ENCODE measurements at places on chromosomes 6 and 20.

DNA sequence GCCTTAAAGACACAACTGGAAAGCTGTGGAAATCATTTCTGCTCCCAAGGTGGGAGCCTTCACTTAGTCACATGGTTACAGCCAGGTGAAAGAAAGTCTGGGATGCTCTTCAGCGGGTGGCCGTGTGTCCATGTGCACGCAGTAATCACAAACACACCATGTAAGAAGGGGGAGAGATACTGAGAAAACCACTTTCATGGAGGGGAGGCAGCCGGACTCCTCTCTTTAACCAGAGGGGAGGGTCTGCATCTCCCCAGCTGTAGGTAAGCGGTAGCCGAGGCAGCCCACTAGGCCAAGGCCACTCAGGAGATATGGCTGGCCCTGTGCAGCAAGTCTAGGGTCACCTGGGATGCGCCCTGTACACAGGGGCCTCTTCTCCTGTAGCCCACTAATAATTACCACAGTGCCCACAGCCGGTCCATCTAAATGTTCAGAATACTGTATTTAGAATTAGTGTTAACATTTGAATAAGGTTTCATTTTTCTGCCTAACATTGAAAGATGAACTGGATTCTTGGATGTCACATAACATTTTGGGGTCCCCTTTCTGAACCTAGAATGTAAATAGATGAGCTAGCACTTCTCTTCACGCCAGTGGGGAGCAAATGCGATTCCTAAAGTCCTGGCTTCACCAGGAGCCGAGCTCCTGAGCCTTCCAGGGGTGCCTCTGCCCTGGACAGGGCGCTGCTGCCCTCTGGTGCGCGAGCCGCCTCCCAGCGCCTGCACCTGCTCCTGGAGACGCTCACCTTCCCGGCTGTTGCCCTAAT, 15.9 kb downstream of the GPR31 start:
- DNase-seq: no peak

GRCh38 chr6:40695114-40695513, 108.0 kb upstream of the LRFN2 start:
- DNase-seq: no peak

- DNase-seq: no peak
These were observed 72.7 kb upstream of the B3GAT2 start for GRCh38 chr6:71029555-71029954.

- DNase-seq: no peak
These were observed 76.2 kb upstream of the ESR1 start for GRCh38 chr6:151731313-151731712.

- DNase-seq: no peak
These were observed 96.4 kb downstream of the RPS12 start for GRCh38 chr6:132910759-132911158.

- DNase-seq: peak; percentile 24
These were observed 36.1 kb downstream of the BLOC1S5 start for GRCh38 chr6:8027965-8028651.

DNA sequence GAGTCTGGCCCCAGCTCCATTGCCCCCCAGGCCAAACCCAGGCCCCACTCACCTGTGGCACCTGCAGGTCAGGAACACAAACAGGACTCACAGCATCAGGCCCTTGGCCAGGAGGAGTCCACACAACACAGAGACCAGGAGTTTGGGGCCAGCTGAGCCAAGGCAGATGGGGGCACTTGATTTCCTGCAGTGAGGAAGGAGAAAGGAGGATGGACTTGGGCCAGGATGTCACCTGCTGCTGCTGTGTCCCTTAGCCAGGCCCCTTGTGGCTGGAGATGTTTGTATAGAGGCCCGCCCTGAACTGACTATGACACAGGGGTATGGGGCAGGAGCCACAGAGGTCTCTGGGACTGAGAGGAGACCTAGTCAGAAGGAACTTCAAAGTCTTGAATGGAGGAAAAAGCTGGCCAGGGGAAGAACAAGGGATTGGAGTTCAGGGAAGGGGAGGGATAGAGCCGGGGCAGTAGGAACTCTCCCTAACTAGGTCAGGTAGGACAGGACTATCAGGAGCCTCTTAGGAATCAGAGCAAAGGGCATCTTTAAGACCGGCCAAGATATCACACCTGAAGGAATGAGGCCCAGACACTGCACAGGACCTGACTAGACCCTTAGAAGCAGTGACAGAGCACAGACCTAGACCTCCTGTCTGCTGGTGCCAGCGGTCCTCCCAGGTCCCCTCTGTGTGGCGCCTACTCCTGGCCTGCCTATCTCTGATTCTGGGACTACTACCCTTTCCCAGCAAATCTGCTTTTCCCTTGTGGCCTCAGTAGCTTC, 8.8 kb upstream of the TREML2 start:
- no peak for DNase-seq

DNA sequence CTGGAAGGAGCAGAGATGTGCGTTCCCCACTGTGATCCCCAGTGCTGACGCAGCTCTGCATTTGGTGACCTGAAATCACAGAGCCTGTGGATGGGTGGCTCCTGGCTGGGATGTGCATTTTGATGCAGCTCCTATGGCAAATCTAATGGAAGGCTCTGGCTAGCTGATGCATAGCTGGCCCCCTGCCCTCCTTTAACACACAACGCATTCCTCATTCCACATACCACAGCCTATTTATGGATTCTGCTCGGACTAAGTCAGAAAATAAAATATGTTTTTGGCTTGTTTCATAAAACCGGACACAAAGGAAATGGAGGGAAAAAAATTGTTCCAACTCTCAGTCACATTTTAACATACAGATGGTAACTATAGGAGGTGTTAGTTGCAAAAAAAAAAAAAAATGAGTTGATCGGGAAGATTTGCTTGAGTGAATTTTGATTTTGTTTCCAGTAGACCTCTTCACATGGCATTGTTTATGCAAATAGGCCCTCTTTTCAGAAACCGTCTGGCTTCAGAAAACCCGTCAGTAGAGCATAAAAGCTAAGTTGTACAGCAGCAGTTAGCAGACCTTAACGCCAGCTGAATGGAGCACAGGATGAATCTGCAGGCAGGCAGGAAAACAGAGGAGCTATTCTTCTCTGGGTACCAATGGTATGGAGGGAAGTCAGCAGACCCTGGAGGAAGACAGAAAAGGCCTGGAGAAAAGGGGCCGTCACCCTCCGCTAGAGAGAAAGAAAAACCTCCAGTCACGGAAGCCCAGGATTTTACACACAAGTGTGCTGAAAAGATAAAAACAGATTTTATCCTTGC, 215.4 kb downstream of the HDGFL1 start:
- DNase-seq: peak; percentile 38

DNA sequence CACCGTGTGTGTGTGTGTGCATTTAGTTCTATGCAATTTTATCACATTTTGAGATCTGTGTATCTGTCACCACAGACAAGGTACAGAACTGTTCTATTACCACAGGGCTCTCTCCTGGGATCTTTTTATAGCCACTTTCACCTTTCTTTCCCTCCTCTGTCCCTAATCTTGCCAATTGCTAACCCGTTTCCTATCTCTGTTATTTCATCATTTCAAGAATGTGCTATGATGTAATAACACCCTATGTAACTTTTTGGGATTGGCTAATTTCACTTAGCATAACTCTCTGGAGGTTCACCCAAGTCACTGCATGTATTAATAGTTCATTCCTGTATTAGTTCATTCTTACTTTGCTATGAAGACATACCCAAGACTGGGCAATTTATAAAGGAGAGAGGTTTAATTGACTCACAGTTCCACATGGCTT, 657.7 kb downstream of the QKI start:
- no peak for DNase-seq

DNA sequence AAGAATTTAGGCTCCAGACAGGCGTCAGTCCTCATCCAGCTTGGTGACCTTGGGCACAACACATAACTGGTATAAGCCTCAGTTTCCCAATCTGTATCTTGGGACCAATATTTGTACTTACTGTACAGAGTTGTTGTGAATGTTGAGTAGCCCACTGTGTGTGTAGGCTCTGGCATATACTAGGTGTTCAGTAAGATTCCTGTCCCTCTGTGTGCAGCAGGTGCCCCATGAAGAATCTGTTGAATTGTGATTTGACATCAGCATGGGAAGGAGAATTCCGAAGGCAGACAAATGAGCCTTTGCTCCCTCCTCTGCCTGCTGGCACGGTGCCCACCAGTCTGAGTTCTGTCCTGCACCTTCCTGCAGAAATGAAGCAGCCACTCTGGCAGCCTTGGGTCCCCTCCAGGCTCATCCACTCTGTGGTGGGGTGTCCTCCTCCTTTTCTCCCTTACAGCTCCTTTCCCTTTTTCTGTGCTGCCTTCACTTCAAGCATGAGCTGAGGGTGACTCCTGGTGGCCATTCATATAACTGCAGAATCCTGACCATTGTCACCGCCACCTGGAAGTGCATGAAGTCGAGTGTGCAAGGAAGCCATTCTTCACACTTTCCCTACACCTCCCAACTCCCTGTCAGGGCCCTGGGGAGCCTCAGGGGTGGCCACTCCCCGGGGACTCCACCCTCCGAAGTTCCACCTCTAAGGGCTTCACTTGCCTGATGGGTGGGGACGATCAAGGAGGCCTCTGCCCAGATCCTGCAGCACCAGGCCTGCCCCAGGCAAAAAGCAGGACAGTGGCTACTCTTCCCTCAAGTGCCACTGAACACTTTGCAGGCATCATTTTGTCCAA, 48.2 kb downstream of the MRPL14 start:
- DNase-seq: no peak

DNA sequence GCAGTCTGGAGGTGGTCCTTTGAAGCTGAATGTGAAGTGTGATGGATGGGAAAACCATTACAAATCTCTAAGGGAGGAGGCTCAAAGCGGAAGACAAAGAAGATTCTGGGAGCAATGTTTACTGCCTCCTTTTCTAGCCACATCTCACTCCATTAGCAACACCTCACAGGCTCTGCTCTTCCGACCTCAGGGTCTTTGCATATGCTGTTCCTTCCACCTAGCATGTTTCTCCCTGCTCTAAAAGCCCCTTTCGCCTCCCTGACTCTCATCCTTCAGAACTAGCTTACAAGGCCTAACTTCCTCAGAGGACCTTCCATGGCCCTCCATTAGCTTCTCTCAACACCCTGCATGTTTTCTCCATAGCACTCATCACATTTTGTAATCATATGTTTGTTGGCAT, 4.6 kb upstream of the TCP11 start:
- no peak for DNase-seq

GRCh38 chr20:38216201-38216600, 44.3 kb downstream of the KIAA1755 start:
- no peak for DNase-seq

DNA sequence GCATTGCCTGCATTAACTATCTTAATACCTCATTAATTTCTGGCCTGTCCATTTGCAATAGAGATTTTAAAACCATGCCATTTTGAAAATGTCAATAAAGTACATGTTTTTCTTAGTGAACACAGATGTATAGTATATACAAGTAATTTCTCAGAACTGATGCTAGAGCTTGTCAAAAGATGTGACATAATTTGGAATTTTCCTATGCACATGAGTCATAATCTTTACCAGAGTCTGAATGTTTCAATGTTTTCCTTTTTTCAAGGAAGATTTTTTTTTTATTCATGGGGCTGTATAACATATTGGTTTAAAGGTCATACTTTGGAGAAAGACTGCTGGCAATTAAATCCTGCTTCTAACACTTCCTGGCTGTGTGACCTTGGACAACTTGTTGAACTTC, 1347.5 kb upstream of the ADGRB3 start:
- DNase-seq: no peak

DNA sequence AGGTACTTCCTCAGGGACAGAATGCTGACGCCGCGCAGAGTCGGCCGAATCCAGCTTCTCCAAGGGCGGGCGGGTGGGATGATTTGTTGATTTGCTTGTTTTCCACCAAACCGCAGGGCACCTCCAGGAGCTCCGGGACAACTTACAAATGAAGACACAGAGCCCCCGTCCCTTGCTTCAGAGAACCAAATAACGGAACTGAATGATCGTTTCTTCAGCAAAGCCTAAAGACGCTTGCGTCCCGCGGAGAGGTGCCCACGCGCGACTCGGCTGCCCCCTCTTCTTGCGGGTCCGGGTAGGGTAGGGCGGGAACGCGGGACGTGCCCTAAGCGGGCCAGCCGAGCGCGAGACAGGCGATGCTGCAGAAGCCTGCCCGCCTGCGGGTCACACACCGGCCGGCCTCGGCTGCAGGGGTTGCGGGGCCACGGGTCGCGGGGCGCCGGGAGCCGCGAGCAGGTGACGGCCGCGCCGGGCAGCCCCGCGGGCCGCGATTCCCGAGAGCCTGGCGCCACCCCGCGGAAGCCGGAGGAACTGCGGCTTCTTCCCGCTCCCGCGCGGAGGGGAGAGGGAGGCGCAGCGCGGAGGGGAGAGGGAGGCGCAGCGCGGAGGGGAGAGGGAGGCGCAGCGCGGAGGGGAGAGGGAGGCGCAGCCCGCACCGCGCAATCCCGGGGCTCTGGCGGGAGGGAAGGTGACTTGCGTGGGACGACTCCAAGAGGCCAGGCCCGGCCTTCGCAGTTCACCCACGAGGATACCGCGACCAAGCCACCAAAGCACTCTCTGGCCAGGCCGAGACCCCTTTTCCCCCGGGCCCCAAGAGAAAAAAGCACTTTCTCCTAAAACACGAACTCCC, 7.7 kb upstream of the FOXF2 start:
- DNase-seq: no peak

DNA sequence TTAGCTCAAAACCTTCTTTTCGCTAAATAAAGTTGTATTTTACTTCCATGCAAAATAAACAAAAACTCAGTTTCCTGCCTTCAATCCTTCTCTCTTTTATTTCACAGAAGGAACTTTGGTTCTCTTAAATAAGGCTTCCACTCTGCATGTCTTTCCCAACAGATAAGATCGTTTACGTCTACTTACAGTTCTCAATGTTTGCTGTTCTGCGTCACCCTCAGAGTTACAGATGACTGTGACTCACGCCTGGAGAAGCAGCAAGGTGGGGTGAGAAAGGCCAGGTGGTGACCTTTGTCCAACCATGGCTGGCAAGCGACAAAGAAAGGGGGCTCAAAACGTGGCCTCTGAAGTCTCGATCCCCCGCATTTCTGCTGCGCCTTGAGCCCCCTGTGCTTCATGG, 51.4 kb upstream of the RPS6KA2 start:
- no peak for DNase-seq

DNA sequence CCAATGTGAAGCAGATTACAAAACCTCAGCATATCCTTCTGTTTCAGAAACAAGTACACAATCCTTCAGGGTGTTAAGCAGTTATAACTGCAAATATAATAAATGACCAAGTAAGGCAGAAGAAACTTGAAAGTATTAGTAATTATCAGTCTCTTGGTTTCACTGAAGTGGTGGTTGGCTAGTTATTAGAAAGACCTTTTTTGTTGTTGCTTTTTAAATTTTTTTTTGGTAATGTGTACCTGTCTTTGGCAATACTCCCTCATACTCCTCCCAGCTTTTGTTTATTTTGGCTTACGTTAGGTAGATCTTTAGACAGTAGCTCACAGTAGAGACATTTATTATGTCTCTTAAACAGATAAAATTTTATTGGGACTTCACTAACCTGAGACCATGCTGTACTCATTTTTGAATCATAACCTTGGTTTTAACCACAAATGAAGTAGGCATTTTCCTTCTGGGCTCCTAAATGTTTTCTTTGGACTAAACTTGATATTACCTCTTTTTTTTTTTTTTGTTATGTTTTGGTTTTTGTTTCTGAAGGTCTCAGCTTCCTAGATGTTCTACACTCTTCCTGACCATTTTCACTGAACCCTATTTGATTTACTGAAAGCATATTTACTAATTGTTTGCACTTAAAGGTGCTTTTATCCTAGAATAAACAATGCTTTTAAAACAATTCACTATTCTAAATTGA, 6.4 kb downstream of the CD2AP start:
- DNase-seq: no peak

Data from brain microvascular endothelial cell (primary cell).